Natural killer cell (primary cell): ENCODE measurements at places on chromosomes 16 and 17. TPM values are rescaled to one million over a fixed set of nuclear protein-coding genes. Genes with fewer than 3 reads are reported as not detected.

- no peak for DNase-seq
Measured at GRCh38 chr16:88874938-88875599, 8.6 kb upstream of the PABPN1L start.

- DNase-seq = no peak
Measured at GRCh38 chr17:43987131-43988021, 17.0 kb upstream of the NAGS start.

GRCh38 chr16:27801289-27801945 lies 251.5 kb downstream of the KATNIP start:
- DNase-seq = no peak

GRCh38 chr17:29645515-29646051 lies 22.9 kb upstream of the CORO6 start:
- DNase-seq = no peak

Gene CCDC200
- total RNA-seq = 1.5 TPM
